IMR-90 (cell line): ENCODE measurements at places on chromosomes 5 and 9. TPM values are rescaled to one million over a fixed set of nuclear protein-coding genes. Genes with fewer than 3 reads are reported as not detected.

- DNase-seq = peak; percentile 39
These were observed 87.3 kb upstream of the PPP1R2B start for GRCh38 chr5:156762771-156763170.

DNA sequence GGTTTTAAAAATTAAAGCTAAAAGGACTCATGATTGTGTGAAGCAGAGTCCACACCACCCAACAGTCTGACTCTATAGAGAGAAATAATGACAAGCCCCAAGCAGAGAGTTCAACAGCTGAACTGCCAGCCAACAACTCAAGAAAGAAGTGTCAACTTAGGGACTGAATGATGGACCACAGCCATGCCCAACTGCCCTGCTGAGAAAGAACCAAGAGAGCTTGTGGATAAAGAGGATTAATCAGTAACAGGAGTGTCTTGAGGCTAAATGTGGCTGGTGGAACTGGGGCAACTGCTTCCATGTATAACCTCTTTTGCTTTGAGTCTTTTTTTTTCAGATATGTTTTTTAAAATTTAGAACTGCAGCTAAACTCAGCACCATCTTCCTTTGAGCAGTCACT is 109.3 kb downstream of the HSD17B3 start:
- DNase-seq = no peak

DNA sequence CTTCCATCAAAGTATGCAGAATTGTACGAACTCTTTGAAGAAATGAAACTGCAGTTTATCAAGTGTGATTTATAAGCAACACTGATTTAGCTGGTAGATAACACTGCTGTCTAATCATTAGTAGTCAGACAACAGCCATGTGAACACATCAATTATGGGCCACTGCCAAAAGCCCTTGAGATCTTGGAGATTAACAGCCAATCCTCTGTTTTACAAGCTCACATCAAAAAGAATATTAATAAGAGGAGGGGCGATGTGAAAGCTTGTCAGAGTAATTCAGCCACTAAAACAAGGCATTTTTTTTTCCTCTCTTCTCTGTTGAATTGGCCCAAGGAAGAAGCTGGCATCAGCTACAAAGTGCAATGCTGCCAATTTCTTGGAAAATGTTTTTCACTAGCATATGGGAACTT is 28.1 kb downstream of the ZNF608 start:
- DNase-seq = no peak

MUSK gene
- under 0.01 and 0.18 TPM in 2 replicates for total RNA-seq

MSMP gene
- not detected in 2 replicates for total RNA-seq

IRX1 gene
- total RNA-seq = not detected in 2 replicates

NR5A1 gene
- total RNA-seq = not detected in 2 replicates

SHISAL2B gene
- total RNA-seq = not detected in 2 replicates

GRCh38 chr5:36751886-36752285 is 124.7 kb upstream of the NIPBL start:
- no peak for DNase-seq

ZFP2 gene
- 0.18 and 0.56 TPM in 2 replicates for total RNA-seq
